ENCODE measurements at places on chromosomes 11 and 22.

DNA sequence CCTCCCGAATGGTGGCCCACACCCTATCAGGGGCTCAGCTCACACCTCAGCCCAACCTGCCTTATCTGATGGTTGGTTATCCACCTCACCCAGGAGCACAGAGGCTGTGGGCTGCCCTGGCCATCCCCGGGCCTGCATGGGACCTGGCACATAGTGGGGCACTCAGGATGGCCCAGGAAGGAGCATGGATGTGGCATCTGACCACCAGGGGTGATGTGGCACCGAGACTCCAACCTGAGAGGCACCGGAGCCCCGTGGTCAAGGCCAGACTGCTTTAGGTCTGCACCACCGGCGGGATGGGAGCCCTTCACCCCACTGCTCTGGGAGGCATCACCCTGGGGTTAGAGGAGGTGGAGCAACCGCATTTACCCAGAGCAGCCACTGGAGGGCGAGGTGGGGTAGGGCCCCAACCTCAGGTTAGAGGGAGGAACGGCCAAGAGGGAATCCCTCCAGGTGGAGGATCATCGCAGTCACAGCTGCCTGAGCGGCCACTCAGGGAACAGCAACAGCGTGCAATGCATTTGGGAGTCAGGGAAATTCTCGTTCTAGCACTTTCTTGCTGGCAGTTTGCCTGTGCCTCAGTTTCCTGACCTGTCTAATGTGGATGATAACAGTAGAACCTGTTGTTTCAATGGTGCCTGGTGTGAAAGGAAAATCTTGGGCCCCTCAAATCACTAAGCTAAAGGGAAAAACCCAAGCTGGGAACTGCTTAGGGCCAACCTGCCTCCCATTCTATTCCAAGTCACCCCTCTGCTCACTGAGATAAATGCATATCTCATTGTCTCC is 52.9 kb upstream of the CARS1 start:
- DNase-seq, result peak; percentile 5

- no peak for DNase-seq
Measured at GRCh38 chr22:19937616-19938473, 3.7 kb upstream of the COMT start.

DNA sequence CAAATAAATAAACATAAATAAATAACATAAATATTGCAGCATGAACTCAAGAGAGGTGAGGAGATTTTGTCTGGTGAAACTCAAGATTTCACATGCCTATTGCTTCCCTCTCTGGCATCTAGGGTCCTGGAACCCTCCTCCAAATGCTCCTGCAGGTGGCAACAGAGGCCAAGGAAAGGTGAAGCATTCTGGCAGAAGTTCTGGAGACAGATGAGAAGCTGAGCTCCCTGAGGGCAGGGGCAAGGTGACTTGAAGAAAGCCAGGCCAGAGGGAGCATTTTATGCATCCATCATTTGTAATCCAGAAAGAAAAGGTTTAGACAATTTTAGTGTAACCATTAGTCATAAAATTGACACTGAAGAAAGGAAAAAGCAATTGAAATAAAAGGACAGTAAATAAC is 64.9 kb downstream of the ENDOD1 start:
- DNase-seq, result peak; percentile 77

DNA sequence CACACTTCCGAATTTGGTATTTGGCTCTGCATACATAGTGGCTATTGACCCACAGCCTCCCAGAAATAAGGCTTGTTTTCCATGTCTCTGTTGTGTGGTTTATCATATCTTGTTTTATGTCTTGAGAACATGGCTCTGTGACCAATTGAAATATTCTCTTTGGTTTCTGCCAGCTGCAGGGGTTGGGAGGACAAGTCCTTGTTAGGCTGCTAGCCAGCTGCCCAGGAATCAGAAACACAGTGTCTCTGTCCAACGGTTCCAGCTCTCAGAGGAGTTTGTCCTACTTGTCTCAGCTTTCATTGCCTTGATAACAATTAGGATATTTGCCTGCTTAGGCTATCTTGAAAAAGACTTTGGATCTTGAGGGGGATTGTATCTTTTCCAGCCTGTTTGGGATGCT is 6.0 kb upstream of the SLC7A4 start:
- DNase-seq, result no peak

- DNase-seq, result no peak
Measured at GRCh38 chr11:75317446-75318122, 33.9 kb downstream of the ARRB1 start.

- DNase-seq, result no peak
Measured at GRCh38 chr11:44221992-44222391, 87.9 kb downstream of the ALX4 start.

DNA sequence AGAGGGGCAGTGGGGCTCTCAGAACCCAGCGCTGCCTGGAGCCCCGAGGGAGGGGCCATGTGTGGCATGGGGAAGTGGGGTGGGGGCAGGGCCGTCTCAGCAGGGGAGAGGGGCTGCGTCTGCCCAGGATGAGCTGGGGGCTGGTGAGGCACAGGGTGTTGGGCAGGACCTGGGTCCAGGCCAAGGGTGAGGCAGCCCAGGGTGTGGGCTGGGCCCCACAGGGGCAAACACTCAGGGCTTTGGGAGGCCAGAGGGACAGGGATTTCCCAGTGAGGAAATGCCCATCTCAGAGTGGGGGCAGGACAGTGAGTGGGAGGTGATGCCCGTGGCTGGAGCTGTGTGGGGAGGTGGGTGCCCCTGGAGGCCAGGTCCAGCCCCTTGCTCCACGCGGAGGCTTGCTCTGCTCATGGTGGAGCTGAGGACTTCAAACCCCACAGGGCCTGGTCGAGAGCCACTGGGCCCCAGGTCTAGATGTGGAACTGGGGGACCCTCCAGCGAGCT is 5.4 kb downstream of the PLXNB2 start:
- DNase-seq, result no peak

- DNase-seq, result no peak
Measured at GRCh38 chr11:24585192-24585591, 88.3 kb downstream of the LUZP2 start.

DNA sequence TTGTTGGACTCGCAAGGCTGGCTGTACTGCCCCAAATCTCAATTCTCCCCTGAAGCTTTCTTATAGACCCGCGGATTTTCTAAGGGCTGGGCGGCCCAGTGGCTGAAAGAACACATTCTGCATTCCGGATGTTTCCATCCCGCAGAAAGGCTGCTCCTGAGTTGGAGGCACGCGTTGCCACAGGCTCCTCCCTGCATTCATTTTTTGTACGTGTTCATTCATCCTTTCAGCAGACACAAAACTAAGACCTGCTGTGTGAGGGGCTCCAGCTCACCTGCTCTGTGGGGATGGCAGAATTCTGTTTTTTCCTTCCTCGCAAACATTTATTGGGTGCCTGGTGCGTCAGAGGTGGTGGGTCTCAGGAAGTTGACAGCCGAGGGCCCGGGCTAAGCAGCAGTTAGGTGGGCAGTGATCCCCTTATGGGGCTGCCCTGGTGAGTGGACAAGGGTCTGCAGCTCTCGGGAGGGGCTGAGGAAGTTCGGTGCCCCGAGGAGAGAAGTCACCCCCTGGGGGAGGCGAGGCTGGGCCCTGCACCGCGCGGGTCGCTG is 23.7 kb downstream of the SHANK3 start:
- DNase-seq, result no peak

- no peak for DNase-seq
Measured at GRCh38 chr11:67662142-67662834, 11.8 kb upstream of the ACY3 start.

DNA sequence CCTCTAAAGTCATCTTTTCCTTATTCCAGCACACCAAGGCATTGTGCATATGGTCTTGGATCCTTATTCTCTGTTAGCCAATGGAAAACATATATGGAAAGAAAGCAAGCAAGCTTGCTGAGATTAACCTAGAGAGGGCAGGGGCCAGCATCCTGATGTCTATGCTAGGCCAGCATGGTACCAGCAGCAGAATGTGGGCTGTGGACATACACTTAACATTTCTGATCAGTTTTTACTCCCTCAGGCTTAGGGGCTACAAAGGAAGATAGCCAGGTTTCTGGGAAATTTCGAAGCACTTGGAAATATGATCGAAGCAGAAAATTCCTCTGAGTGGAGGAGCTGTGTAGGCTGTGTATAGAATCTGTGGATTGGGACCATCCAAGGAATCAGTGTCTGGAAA is 67.0 kb downstream of the ST3GAL4 start:
- DNase-seq, result no peak

DNA sequence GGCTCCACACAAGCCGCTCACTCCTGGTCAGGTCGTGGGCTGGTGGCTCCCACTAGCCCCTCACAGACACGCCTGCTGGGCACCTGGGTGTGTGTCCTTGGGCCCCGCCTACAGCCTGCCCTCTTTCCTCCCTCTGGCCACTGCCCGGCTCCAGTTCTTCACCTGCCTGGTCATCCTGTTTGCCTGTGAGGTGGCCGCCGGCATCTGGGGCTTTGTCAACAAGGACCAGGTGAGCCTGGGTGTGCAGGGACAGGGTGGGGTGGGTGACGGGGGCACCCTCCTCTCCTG is 5.8 kb upstream of the TSSC4 start:
- no peak for DNase-seq

GRCh38 chr22:42630901-42631602 is 9.3 kb downstream of the ATP5MGL start:
- no peak for DNase-seq

DNA sequence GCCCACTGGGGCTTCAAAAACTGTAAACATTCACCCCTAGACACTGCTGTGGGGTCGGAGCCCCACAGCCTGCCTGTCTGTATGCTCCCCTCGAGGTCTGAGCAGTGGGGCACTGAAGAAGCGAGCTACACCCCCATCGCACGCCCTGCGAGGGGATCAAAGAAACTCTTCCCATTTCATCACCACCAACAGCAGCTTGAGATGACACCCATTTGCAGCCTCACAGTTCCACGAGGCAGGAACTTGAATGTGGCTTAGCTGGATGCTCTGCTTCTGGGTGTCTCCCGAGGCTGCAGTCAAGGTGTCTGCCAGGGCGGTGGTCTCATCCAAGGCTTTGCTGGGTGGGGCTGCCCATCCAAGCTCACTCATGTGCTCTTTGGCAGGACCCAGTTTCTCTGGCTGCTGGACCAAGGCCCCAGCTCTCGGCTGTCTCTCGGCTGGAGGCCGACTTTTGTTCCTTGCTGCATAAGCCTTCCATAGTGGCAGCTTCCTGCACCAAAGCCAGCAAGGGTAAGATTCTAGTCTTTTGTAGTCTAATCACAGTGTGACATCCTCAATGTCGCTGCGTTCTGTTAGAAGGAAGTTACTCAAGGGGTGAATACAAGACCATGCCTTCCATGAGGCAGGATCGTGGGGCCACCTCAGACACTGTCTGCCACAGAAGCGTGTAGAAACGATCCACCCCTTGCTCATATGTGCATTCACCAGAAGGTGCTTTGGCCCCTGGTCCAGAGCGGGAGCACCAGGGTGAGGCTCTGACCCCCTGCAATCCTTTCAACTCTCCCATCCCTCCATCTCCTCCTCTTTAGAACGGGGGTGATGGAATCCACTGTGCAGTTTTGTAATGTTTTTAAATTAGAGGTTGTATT is 46.2 kb upstream of the SEPTIN5 start:
- DNase-seq, result no peak

DNA sequence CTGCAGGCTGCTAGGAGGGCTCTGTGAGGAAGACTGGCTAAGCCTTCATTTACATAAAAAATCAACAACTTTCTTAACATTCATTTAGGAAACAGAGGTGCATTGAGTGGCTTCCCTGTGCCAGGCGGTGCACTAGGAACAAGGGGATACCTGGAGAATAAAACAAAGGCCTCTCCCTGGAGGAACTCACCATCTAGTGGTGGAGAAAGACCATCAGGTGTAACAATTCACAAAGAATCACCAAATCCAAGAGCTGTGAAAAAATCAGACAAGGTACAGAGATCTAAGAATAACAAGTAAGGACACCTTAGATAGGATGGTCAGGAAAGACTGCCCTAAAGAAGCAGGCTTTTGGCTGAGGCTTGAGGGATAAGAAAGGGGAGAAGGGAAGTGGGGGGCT is 40.3 kb downstream of the CSNK2A3 start:
- no peak for DNase-seq

GRCh38 chr11:126776119-126776518 is 224.5 kb downstream of the KIRREL3 start:
- DNase-seq, result no peak
